Activated CD4-positive, alpha-beta T cell treated with anti-CD3 and anti-CD28 coated beads, Interleukin-2, amount 50 U/mL, for 1 hour (primary cell): ENCODE measurements at places on chromosomes 2 and 18.

GRCh38 chr18:57208047-57208446, 61.2 kb downstream of the BOD1L2 start:
- no peak for DNase-seq

DNA sequence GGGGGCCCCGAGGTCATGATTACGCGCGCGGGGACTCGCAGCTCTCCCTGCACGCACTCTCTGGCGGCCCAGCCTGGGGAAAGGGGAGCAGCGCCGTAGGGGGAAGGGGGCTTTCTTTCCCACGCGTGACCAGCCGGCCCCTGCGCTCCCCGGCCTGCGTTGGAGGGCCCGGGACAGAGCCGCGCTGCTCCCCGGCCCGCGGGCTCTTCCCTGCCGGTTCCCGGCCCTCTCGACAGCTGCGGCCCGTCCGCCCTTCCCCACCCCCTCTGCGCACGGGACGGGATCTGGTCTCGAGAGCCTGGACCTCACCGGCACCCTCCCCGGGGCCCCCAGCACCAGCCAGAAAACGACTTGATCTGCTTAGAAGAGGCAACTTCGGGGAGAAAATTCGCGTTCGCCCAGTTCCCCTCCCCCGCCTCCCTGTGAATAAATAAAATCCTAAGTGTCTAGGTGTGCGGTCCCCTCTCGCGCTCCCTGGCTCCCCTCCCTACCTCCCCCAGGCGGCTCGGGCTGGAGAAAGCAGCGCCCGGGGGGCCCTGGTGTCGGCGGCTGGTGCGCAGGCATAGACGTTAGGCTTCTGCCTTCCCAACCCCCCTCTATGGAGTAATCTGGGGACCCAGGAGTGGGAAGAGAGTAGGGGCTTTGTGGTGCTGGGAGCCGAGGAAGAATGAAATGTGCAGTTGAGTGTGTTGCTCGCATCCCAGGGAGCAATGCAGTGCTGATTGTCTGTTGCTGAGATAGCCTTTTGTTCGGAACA, 803 bp upstream of the FIGN start:
- no peak for DNase-seq

DNA sequence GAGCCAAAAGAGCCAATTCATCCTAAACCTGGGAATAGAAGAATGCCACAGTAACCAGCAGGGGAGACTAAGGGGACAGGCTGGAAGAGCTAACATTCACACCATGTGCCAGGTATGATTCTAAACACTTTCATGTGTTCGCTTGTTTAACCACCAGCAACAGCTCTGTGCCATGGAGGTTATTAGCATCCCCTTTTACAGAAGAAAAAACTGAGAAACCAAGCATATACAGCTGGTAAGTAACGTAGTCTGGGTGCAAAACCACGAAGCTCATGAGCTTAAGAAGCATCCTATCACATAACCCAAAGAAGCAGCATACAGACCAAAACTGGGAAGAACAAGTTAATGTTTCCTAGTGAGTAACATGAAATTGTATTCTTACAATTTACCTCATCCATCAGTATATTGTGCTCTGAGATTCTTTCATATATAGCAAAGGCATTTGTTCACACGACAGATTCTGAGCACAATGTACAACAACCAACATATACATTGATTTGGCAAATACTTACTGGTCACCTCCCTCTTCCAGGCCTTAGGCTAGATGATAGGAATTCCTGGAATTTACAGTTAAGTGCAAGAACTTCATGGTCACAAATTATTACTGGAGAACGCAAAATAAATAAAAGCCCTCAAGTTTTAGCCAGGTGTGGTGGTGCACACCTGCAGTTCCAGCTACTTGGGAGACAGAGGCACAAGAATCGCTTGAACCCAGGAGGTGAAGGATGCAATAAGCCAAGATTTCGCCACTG, 36.5 kb upstream of the HNRNPA3 start:
- no peak for DNase-seq

DNA sequence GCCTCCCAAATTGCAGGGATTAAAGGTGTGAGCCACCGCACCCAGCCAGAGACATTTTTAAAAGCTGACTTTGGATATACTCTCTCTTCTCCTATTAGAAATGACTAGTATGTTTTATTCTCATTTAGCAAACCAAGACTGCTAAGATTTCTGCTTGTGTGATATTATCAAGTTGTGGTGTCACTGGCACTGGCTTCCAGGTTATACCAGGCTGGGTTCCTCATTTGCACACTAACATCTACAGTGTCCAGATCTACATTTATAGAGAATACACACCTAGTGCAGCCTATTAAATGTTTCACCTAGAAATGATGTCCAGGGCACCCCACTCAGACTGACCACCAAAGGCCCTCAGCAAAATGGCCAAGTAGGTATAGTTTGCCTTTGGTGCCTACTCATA, 265.3 kb upstream of the STON1 start:
- DNase-seq = no peak

- DNase-seq = no peak
Measured at GRCh38 chr18:63539904-63540510, 2.2 kb upstream of the SERPINB12 start.

GRCh38 chr2:88950010-88950409, 258.5 kb downstream of the RPIA start:
- no peak for DNase-seq
